ENCODE measurements at places on chromosomes 1 and 21.

- no peak for DNase-seq
These were observed 12.5 kb downstream of the S100A10 start for GRCh38 chr1:151981178-151981525.

GRCh38 chr1:36889478-36890226, 144.7 kb downstream of the GRIK3 start:
- DNase-seq: no peak

GRCh38 chr1:205493241-205494085, 11.0 kb upstream of the CDK18 start:
- DNase-seq: no peak

DNA sequence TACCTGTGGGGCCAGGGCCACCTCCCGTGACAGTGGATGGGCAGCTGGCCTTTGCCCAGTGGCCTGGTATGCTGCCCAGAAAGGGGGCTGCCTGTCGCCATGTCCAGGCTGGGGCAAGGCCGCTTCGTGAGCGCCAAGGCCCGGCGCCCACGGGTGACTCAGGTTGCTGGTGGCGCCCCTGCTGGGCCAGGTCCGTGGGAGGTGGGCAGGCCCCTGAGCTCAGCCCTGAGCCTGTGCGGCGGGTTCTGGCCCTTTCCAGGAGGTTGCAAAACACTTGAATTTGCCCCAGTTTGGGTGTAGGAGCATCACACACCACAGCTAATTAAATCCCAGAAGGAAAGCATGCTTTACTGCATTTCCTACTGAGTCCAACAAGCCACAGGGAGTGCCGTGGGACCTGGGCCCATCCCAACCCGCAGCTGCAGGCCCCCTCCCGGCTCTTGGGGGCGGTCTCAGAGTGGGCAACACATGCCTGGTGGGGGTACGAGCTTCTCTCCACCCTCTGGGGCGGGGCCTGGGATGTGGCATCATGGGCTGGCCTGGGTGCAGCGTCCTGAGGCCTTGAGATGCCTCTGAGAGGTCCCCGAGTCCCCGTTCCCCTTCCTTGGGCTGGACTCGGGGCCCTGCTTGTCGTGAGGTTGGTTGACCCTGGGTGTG, 159.8 kb downstream of the PEX14 start:
- DNase-seq: no peak

- no peak for DNase-seq
These were observed 51.9 kb upstream of the EDN2 start for GRCh38 chr1:41536361-41536802.
